ENCODE measurements at places on chromosomes 13 and 19.

DNA sequence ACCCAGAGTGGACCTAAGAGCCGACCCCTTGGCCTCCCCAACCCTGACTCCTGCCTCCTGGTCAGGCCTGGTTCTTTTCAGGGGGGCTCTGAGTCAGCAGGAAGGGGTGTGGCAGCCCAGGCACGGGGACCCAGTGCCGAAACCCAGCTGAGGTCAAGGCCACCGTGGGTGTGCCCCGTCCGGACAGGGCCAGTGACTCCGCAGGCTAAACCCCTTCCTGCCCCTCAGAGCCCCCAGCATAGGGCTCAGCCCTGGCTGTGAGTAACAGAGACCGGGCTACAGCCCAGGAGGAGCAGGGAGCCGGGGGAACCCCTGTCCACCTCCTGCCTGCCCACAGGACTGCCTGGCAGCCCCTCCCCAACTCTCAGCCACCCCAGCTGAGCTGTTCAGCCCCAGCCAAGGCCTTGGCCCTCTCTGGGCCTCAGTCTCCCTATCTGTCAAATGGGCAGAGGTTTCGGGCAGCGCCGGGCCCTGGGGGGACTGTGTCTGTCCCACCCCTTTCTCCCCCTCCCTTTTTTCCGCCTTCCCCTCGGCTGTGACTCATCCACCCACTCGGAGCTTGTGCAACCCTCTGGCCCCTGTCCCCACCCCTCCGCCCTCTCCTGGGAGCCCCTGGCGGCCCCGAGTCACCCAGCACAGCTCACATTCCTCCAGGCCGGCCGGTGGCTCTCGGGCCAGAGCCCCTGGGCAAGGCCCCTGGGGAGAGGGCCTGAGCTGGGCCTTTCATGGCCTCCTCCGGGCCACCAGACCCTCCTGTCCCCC is 8.6 kb downstream of the ZBTB7A start:
- DNase-seq: no peak

GRCh38 chr19:18648973-18649315 is 12.1 kb downstream of the KLHL26 start:
- no peak for DNase-seq

GRCh38 chr19:9791552-9792205 is 23.1 kb upstream of the ZNF846 start:
- DNase-seq: peak; percentile 77

DNA sequence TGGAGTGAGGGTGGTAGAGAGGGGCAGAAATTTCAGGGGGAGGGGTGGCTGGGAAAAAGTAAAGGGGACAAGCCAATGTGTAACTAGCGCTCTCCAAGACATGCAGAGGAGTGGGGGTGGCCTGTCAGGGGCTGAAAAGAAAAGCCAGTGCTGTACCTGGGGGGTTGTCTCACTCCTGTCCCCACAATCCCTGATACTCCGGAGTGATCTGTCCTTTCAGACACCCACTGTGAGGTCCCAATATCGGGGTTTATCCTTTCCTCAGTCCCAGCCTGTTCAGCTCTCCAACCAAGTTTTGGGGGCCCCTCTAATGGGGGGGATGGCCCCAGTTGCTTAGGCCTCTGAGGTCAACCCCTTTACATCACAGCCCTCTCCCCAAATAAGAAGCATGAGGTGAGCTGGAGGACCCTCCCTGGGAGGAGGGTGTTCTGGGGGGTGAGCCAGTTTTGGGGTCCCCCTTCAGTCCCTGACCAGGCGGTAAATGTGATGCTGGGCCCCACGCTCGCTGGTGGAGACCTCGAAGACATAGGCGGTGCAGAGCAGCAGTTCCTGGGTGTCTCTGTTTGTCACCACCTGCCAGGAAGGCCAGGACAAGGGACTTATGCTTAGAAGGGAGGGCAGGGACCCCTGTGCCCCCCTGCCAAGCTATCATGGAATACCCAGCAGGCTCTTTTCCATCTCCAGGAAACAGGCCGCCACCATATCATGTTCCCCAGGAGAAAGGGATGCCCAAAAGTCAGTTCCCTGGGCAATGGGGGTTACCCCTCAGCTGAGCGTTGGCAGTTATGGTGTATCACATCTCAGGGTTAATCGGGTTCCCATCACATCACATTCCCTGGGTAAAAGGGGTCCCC is 5.9 kb downstream of the CD37 start:
- no peak for DNase-seq

DNA sequence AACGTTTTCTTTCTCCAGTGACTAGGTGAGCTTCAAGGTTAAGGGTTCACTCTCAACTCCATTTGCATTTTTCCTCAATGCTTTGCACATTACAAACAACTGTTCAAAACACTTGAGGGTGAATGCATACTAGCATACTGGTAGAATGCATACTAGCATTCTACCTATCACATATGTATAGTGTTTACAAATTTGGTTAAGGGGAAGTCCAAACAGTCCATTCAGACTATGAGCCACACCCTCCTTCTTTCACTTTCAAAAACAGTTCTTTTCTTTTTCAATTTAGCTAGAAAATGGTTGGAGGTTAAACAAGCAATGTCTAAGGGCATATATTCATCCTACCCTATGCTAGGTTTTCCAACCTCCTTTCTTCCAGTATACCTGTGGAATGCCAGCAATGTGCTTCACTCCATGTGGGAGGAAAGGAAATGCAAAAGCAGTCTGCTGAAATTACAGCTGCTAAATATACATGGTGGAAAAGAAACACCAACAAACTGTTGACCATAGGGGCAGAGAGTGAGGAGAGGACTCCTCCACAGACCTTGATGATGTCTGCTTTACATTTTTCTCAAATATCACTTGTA is 102.6 kb downstream of the DOCK9 start:
- no peak for DNase-seq

DNA sequence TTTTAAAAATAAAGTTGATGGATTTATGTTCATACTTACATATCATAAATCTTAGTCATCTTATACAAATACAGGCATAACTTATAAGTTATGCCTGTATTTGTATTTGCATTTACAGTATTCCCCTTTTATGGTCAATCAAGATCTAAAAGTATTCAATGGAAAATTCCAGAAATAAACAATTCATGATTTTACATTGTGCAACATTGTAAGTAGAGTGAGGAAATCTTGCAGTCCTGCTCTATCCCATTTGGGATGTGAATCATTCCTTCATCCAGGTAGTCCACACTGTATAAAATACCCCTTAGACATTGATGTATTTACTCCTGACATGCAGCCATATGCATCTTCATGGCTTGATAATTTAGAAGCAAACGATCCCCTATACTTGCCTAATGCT is 795.3 kb downstream of the SLITRK1 start:
- no peak for DNase-seq

DNA sequence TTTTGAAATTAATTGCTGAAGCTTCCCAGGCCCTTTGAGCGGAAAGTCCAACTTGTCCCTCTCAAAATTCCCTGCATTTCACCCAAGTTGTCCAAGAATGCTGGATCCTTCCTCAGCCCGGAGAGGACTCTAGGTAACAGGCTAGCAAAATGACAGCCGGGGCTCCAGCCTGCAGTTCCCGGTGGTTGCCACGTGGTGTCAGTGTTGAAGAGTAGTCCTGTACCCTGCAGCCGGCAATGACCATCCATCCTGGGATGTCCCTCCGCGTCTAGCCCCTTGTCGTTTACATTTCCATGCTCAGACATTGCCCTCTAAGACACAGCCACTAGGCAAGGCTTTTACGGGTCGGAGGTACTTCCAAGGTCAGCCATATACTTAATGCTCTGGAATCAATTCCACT is 31.4 kb upstream of the MTIF3 start:
- DNase-seq: no peak

- no peak for DNase-seq
Measured at GRCh38 chr13:94444826-94445225, 34.7 kb downstream of the DCT start.

DNA sequence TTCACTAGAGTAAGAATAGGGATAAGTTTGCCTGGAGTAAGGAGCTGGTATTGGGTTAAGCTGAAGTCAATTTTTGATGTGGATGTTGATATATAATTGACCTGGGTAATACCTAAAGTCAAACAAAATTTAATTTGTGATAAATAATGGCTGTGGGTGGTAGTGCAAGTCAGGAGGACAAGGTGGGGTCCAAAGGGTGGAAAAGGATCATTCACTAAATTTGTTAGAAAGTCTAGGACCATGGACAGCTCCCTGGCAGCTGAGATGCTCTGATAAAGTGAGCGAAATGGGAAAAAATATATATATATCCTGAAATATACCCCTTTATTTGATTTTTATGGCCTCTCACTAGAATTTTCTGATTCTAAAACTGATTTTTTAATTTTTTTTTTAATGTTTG is 463.5 kb downstream of the GPC6 start:
- DNase-seq: no peak

DNA sequence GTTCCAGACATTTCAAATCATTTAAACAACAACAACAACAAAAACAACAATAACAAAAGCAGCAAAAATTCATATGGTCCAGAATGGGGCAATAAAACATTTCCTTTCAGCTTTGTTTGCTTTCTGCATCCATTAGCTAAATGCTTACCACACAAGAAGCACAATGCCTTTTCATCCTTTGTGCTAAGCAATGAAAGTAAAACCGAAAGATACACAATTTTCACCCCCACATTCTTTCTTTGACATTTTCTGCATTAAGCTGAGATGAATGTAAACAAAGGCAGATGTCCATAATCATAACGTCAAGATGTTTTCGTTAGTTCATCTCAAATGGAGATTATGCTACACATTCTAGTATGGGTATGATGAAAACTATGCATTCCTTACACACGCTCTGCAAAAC is 568.5 kb downstream of the SLITRK6 start:
- no peak for DNase-seq

- DNase-seq: no peak
Measured at GRCh38 chr13:41503356-41503755, 46.0 kb downstream of the RGCC start.

DNA sequence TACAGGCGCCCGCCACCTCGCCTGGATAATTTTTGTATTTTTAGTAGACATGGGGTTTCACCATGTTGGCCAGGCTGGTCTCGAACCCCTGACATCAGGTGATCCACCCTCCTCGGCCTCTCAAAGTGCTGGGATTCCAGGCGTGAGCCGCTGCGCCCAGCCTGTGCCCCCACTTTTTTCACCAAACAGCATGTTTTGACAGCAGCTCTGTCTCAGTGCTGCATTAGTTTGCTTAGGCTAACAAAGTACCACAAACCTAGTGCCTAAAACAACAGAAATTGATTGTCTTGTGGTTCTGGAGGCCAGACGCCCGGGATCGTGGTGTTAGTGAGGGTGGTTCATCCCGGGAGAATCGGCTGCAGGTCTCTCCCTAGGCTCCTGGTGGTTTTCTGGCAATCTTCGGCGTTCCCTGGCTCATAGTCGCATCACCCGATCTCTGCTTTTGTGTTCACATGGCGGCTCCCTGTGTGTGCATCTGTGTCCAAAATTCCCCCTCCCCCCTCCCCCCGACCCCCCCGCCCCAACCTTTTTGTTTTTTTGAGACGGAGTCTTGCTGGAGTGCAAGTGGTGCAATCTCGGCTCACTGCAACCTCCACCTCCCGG is 30.0 kb downstream of the MYH14 start:
- DNase-seq: no peak

GRCh38 chr13:110108348-110109139 is 198.4 kb downstream of the COL4A1 start:
- no peak for DNase-seq

DNA sequence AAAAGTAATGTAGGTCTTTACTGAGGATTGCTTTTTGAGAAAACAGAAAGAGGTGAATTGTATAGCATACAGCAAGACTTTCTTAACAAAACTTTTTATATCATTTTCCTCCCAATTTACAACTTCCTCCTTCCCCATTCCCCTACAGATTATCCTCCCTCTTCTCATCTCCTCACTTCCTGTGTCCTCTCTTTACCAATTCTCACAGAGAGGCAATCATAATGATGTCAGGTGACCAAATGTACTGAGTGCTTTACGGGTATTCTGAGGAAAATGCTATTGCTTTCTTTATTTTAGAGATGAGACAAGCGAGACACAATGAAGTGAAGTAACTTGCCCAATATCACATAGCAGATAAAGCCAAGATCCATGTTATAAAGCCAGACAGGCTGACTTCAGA is 1.7 kb upstream of the MTMR6 start:
- DNase-seq: no peak

- DNase-seq: no peak
Measured at GRCh38 chr19:33194886-33195644, 935 bp downstream of the LRP3 start.

DNA sequence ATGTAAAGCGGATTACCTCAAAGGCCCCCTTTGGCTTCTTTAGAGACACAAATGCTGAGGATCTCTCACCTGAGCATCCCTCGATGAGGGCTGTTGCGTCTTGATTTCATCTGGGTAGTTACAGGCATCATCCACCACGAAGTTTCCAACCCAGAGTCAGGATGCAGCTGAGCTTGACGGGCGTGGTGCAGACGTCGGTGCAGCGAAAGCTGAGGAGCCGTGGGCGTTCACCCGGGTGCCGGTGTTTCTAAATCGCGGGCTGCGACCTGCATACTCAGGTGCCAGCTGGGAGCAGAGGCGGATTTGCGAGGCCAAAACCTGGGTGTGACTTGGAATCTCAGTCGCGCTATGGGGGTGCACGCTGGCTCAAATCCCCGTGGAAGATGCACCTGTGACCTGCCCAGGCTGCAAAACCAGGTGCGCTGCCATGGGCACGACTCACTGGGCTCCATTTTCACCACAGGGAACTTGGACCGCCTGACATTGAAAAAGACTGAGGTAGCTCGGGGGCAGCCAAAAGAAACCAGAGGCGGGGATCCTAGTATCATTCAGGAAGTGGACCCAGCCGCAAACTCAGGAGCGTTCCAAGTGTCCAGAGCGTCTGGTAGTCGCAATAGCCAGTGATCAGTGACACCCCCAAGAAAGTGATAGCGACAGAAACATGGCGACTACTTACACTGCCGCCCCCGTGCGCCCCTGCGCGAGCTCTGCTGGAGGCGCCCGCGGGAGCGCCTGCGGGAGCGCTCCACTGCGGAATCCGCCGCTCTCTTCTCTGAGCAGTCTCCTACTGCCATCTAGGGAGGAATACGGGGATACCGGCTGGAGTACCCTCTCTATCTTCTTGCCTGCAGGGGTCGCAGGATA is 36.4 kb upstream of the IGFL4 start:
- no peak for DNase-seq

DNA sequence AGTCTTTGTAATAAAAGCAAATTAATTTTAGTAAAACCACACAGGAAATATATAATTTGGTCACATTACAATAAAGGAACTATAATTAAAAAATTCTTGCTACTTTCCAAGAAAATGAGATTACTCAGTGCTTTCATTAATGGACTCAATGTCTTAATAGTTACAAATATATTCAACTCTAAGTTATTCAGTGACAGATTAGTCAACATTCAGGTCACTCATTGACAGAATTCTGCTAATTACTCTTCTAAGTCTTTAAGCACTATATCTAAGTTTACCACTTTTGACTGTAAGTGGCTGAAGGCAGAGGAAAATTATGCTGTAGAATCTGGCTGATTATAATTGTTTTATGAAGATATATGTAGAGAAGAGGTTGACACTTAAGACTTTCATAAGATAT is 1365.0 kb downstream of the EFNB2 start:
- DNase-seq: no peak
